ENCODE measurements at places on chromosomes 6 and 20.

GRCh38 chr20:23211164-23211563 is 125.0 kb upstream of the CD93 start:
- DNase-seq = no peak

GRCh38 chr6:149862922-149863697 is 1.0 kb downstream of the LRP11 start:
- DNase-seq = peak; percentile 58

GRCh38 chr6:139510040-139510790 is 135.8 kb upstream of the CITED2 start:
- no peak for DNase-seq

GRCh38 chr6:142784344-142784743 is 160.6 kb downstream of the HIVEP2 start:
- DNase-seq = no peak

DNA sequence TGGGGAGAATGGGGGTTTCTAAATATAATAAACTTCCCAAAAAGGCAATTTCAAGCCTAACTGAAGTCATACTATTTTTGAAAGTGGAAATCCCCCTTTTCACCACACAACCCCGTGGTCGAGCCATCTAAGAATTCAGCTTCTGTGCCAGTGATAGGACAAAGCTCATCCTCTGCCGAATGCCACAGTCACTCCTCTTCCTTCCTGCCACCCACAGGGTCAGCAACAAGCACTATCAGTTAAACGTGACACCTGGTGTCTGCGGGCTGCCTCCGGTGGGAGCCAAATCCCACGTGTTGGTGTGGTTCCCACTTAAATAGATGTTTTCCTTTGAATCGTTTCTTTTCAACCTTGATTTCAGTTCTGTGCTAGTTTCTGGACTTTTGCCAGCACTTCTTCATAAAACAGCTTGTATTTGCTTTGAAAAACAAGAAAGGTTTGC is 60.7 kb downstream of the TNFAIP3 start:
- DNase-seq = peak; percentile 50

GRCh38 chr6:21831521-21832291 is 238.2 kb downstream of the SOX4 start:
- DNase-seq = no peak

DNA sequence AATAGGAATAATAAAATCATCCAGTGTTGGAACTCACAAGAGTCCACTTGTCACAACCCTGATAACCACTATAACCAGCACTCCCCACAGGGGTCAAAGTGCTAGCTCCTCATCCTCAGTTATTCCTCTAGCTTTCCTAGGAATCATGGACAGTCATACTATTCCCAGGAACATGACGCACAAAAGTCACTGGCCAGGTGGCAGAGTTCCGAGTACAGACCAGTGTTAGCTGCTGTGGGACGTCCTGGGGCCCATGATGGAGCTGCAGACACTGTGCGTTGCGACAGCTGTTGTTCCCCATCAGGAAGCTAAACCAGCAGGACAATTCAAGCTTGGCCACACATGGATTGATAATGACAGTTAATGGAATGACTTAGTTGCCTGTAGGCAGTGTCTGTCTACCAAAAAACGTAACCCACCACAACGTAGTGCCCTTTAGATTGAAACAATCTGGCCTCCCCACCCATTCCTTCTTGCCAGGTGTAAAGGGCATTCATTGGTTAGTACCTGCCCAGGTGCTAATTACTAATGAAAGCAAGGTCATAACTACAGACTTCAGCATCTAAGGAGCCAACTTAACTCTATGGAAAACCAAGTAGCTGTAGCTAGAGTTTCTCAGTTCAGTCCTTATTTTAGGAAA is 17.4 kb downstream of the EZR start:
- DNase-seq = no peak

- DNase-seq = no peak
Measured at GRCh38 chr6:91366781-91367180, 779.9 kb upstream of the MAP3K7 start.

DNA sequence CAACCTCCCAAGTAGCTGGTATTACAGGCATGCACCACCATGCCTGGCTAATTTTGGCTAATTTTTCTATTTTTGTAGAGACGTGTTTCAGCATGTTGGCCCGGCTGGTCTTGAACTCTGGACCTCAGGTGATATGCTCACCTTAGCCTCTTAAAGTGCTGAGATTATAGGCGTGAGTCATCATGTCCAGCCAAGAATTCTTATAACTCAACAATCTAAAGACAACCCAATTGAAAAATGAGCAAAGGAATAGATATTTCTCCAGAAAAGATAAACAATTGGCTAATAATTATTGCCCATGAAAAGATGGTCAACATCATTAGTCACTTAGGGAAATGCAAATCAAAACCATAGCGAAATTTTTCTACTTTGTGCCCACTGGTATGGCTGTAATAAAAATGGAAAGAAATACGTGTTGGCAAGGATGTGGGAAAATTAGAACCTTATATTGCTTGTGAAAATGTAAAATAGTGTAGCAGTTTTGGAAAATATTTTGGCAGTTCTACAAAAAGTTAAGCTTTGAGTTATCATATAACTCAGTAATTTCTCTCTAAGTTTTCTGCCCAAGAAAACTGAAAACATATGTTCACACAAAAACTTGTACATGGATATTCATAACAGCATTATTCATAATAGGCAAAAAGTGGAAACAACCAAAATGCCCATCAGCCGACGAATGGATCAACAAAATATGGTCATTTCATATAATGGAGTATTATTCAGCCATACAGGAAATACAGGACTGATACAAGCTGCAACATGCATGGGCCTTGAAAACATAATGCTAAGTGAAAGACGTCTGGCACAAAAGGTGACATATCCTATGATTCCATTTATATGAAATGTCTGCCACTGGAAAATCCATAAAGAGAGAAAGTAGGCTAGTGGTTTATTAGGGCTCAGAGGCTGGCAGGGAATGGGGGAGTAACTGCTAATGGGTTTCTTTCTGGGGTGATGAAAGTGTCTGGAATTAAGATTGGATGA is 87.8 kb downstream of the UTRN start:
- no peak for DNase-seq

GRCh38 chr6:72999995-73000394 is 225.3 kb downstream of the KHDC1L start:
- DNase-seq = no peak

DNA sequence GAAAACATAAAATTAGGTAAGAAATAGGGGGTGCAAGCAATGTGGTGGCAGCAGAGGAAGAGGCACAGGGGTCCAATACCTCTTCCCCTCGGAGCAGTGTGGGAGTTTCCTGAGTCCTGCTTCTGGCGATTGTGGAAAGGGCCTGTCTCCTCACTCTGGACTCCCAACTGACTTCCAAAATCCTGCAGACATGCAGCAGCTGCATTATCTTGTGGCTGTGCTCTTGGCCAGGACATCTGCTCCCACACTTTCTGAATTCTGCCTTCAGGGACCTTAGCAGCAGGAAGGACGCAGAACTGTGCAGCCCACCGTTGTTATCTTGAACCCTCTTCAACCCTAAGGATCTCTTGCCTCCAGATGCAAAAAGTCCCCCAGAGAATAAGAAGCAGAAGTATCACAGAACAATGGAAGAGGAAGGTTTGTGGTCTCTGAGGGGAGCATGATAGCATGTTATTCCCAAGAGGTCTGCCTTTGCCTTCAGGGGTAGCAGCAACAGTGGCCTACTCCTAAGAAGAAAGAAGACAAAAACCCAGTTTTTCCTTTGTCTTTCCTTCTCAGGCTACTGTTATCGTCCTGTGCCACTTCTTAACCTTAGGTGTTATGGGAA is 102.5 kb upstream of the EMILIN3 start:
- no peak for DNase-seq

GRCh38 chr6:5334341-5334740 is 73.0 kb downstream of the FARS2 start:
- DNase-seq = no peak

DNA sequence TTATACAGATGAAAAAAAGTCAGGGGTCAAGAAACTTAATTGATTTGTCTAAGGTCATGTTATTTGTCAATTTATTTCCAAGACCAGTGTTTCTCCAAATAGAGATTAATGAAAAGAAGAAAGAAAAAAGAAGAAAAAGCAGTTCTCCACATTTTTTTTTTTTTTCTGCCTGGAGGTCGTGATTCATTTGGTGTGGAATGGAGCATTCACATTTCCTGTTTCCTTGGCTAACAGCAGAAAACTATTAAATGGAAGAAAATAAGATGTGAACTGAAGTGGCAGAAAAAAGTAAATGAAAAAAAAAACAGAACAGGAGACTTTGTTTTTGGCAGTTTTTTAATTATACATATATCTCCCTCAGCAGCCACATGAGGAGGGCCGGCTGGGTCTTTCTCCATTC is 470.8 kb upstream of the ZNF337 start:
- no peak for DNase-seq

DNA sequence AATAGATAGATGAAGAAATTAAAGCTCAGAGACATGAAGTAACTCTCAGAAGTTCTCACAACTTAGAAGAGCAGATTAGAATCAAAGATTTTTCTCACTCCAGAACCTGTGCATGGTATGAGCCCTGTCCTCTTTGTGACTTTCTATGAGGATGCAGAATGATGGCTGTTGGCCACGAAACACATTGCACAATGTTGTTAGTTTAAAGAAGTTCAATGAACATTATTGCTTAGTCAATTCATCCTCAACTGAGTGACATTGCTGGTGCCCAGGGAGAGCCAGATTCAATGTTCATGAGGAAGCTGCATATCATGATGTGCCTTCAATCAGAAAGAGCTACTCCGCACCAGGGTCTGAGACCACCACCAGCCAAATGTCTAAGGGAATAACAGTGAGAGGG is 633.1 kb downstream of the PTPRT start:
- no peak for DNase-seq

DNA sequence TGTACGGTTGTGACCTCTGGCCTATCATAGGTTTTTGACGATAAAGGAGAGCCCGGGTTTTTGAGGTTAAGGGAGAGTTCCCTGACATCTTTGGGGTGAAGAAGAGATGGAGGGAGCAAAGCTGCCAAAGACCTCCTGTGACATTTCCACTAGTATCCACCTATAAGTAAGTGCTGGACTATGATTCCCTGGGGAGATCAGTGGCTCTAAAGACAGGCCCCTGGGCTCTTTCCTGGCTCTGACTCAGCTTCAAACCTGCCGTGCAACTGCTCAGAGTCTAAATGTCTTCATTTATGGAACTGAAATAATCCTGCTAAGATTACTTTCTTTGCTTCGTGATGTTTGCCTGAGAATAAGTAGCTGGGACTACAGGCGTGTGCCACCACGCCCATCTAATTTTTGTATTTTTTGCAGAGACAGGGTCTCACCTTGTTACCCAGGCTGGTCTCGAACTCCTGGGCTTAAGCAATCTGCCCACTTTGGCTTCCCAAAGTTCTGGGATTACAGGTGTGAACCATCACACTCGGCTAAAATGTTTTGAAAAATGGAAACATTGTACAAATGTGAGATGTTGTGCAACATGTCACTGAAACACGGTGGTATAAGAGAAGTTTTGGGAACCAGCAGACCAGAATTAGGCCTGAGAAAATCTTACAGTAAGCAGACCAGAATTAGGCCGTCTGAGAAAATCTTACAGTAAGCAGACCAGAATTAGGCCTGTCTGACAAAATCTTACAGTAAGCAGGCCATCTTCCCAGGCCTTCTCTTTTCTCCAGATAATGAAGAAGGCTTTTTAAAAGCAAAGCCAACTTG is 1.1 kb upstream of the PAQR8 start:
- DNase-seq = no peak

- DNase-seq = peak; percentile 42
Measured at GRCh38 chr6:165850434-165851019, 187.5 kb upstream of the PDE10A start.
